ENCODE measurements at places on chromosomes 4 and X.

DNA sequence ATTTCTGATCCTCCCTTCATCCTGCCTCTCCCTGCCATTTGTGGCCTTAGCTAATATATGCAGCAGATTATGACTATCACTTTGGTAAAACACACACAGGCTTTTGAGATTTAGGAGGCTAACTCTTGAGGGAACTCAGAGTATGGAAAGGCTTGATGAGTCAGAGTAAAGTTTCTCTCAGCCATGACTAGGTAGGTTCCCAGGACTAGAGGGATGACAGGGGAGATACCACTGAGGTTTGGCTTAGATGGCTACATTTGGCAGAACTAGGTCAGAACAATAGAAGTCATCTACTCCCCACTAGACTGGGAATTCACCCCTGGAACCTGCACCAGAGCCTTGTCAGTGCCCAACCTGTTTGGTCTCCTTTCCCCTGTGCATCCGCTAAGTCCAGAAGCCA, 585.7 kb downstream of the TLL1 start:
- DNase-seq, result no peak

- DNase-seq, result no peak
These were observed 1.3 kb downstream of the TMEM47 start for GRCh38 chrX:34655501-34656455.

DNA sequence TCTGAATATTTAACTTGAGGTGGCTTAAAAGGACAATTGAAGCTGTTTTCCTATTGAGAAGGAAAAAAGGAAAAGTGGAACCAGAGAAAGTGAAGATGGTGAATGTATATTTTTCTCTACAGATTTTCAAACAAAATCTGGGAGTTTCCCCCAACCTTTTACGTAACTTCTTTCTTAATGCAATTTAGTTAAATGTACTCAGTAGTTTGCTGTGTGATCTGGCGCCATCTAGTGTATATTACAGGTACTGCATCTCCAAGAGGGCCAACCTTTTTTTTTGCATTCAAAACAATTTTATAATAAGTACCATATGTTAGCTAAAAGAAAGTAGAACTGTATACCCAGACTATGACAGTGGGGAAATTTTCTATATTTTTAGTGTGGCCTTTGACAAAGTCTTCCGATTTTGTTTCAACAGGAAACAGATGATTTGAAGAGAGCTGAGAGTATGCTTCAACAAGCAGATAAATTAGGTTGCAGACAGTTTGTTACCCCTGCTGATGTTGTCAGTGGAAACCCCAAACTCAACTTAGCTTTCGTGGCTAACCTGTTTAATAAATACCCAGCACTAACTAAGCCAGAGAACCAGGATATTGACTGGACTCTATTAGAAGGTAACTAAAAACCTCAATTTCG, 82.0 kb downstream of the PLS3 start:
- no peak for DNase-seq

- DNase-seq, result no peak
These were observed 53.2 kb downstream of the VGLL1 start for GRCh38 chrX:136585262-136585661.

DNA sequence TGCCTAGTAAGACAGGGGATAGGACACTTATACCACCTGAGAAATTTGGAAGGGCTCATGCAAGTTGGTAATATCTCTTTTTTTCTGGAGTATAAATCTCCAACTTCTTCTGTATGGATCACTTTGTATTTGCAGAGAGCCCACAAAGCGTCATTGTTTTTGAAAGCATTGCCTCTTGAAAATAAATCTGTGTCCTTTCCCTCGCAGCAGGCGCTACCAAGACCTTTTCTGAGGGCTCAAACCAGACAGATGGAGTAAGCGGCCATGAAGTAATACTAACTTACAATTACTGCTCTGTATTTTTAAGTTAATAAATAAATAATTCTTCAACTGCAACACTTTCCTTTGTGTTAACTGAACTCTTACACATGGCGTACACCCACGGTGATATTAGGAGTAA, 56.0 kb upstream of the FBXW7 start:
- no peak for DNase-seq

GRCh38 chr4:139838811-139839210, 173.2 kb downstream of the MGST2 start:
- no peak for DNase-seq

- no peak for DNase-seq
These were observed 5.1 kb downstream of the MED28 start for GRCh38 chr4:17619416-17620105.

GRCh38 chr4:154422152-154422551, 69.4 kb downstream of the DCHS2 start:
- no peak for DNase-seq

GRCh38 chrX:38896724-38897298, 95.6 kb downstream of the MID1IP1 start:
- no peak for DNase-seq

- no peak for DNase-seq
These were observed 55.9 kb upstream of the HGFAC start for GRCh38 chr4:3385711-3386420.

- no peak for DNase-seq
These were observed 16.2 kb downstream of the SHOX start for GRCh38 chrX:646796-647195.

DNA sequence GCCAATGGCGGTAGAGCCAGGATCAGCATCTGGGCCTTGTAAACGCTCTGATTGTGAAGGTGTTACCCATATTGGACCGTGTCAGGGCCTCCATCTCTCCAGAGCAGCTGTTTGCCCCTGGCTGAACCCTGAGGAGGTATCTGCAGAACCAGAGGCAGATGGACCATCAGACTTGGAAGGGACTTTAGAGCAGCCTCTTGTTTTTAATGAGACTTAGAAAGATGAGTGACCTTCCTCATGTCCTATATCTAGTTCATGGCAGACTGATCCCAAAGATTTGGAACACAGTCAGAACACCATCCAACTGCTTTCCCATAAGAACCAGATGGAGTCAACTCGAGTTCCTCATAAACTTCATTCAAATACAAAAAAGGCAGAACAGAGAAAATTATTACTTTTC, 135.1 kb upstream of the MSX1 start:
- no peak for DNase-seq

DNA sequence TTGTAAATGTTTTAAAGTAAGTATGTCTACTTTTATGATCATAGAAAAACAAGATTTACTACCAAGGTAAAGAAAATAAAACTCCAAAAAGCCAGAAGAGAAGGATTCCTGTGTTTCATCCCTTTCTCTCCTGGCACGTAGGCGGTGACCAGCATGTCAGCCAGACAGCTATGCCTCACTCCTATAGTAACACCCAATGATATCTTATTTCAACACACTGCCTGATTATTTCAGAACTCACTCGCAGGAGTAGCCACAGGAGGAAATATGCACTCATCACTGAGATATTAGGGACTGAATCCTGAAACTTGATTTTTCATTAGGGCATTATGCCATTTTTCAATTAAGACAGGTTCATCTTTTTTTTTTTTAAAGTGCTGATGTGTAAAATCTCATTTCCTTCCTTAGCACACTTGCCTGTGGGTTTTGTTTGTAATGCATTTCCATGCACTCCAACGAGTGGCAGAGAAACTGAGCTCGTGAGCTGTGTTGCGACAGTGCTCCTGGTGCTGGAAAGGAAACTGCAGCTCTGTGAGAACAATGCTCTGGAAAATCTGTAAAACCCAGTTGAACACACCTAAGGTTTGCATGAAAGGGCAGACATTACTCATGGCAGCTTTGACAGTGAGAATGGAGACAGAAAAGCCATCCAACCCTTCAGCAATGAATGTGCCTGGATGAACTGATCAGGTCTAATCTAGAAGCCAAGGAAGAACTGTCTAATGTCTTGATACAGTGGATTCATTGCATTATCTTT, 18.2 kb downstream of the RAI2 start:
- no peak for DNase-seq

DNA sequence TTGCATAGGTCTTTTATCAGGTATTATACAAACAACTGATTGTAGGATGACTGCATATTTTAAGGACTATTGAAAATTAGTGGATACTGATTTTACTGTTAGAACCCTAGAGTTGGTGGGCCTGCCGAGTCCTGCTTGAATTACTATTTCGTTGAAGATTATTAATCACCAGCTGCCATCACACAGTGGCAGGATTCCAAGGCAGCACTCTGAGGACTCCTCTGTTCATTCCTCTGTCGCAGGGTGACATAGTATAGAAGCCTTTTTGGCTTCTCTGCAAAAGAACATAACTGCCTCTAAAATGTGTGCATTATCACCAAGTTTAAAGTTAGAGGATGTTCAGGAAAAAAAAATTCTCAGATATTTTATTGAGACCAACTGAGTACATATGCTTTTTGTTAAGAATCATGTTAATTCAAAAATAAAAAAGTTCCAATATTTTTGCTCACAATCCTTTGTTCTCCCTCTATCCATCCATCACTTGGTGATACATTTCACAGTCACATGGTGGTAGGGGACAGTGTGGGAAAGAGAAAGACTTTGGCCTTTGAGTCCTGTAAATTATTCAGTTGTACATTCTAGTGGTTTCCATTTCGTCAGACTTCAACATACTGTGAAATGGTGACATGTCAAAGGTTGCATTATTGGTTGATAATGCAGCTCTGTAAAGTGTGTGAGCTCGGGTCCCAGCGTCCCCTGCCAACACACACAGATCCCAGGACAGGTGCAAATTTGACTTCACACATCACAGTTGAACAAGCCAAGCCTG, 332.5 kb downstream of the GRID2 start:
- DNase-seq, result no peak

- no peak for DNase-seq
These were observed 29.5 kb upstream of the XIAP start for GRCh38 chrX:123830309-123830708.

DNA sequence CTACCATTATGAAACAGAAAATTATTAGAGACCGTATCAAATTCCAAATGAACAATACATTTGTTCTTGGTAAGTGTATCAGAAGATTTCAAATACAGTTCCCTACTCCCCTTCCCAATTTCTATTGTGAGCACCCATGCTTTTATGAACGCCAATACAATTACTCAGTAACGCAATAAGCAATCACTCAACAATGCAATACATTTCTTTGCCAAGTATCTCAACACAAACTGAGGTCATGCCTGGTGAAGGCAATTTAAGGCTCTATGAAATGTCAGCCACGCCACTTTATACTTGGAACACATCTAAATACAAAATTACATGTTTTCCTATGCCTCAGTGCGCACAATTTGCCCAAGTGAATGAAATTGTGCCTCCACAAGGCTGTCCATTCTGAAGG, 712 bp downstream of the PNPLA4 start:
- no peak for DNase-seq

Measured in nucleus accumbens (tissue), 56 donors.